Chondrocyte (in vitro differentiated cells): ENCODE measurements at places on chromosomes 7 and 10. TPM values are rescaled to one million over a fixed set of nuclear protein-coding genes. Genes with fewer than 3 reads are reported as not detected.

GRCh38 chr7:90232430-90232829, 12.5 kb upstream of the CFAP69 start:
- no peak overlapping the region for H3K4me3 ChIP-seq
- no peak overlapping the region for H3K27ac ChIP-seq
- H3K36me3 ChIP-seq: no peaks in the 10 kb centered on the region
- H3K27me3 ChIP-seq: peaks cover 33% of the 10 kb centered on the region

Gene OR2A7
- total RNA-seq: 0.68 to 1.00 TPM (median 0.92 TPM) in 3 replicates

DNA sequence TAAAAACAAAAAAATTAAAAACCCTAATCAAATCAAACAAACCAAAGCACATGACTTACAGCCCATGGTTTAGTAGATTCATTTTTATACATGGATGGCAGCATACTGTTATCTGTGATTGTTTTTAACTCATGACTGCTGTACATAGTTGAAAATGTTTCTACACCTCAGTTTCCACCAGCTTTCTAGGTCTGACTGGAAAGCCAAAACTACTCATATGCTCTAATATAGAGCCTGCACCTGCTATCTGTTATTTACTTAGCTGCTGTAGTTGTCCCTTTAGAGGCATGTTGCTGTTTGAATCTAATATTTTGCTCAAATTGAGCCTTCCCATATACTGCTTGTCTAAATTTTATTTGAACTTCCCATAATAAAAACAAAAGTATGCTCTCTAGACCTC, 289.9 kb upstream of the LRRN3 start:
- H3K4me3 ChIP-seq: no peak overlapping the region
- no peaks in the 10 kb centered on the region for H3K36me3 ChIP-seq
- H3K27ac ChIP-seq: no peak overlapping the region
- H3K4me1 ChIP-seq: peaks cover 4% of the 10 kb centered on the region
- H3K27me3 ChIP-seq: no peaks in the 10 kb centered on the region

DNA sequence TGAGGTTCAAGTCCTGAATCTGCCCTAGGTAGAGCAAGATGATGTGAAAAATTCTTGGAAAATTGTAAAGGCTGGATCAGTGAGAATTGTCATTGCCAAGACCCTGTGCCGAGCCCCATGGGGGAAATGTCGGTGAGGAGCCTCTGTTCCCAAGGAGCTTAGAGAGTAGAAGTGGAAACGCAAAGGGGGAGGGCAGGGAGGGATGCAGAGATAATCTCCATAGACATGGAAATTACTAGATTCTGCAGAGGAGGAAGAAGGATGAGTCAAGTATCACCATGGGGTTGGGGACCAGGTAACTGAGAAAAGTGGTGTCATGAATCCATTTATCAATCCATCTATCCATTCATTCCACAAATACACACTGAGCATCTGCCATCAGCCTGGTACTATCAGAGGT, 26.0 kb downstream of the DUSP5 start:
- H3K36me3 ChIP-seq: no peaks in the 10 kb centered on the region
- no peak overlapping the region for H3K4me3 ChIP-seq
- H3K27me3 ChIP-seq: no peaks in the 10 kb centered on the region
- no peak overlapping the region for H3K27ac ChIP-seq
- no peak for DNase-seq
- peaks cover 35% of the 10 kb centered on the region for H3K4me1 ChIP-seq

GRCh38 chr10:13862546-13863233, 275.9 kb downstream of the PRPF18 start:
- no peak overlapping the region for H3K27ac ChIP-seq
- H3K4me1 ChIP-seq: peaks cover 59% of the 10 kb centered on the region
- no peak for DNase-seq

Gene FOXI2
- total RNA-seq: not detected in 3 replicates

Gene NEBL
- total RNA-seq: 1.8 to 2.4 TPM (median 2.0 TPM) in 3 replicates

DNA sequence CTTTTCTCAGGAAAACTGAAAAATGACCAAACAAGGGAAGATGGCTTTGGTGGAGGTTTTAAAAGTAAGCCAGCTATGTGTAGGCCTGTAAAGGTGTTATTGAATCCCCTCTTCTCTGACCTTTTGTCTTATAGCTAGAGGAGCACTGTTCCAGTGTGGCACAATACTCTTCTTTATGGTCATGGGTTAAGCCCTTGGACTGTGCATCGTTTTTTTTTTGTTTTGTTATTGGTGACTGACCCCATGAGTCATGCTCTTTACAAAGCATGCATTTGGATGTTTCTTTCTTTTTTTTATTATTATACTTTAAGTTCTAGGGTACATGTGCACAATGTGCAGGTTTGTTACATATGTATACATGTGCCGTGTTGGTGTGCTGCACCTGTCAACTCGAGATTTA, 19.6 kb upstream of the FAM25A start:
- H3K27me3 ChIP-seq: no peaks in the 10 kb centered on the region
- H3K4me1 ChIP-seq: peaks cover 8% of the 10 kb centered on the region
- H3K27ac ChIP-seq: no peak overlapping the region

- no peak overlapping the region for H3K27ac ChIP-seq
- no peaks in the 10 kb centered on the region for H3K27me3 ChIP-seq
- no peak for DNase-seq
- H3K4me1 ChIP-seq: peaks cover 33% of the 10 kb centered on the region
- no peaks in the 10 kb centered on the region for H3K36me3 ChIP-seq
- H3K4me3 ChIP-seq: peak overlapping the region; percentile 3
These were observed 1.7 kb upstream of the ST7 start for GRCh38 chr7:116951366-116952292.

Gene ACBD5
- total RNA-seq: 20.6 to 24.7 TPM (median 24.6 TPM) in 3 replicates

DNA sequence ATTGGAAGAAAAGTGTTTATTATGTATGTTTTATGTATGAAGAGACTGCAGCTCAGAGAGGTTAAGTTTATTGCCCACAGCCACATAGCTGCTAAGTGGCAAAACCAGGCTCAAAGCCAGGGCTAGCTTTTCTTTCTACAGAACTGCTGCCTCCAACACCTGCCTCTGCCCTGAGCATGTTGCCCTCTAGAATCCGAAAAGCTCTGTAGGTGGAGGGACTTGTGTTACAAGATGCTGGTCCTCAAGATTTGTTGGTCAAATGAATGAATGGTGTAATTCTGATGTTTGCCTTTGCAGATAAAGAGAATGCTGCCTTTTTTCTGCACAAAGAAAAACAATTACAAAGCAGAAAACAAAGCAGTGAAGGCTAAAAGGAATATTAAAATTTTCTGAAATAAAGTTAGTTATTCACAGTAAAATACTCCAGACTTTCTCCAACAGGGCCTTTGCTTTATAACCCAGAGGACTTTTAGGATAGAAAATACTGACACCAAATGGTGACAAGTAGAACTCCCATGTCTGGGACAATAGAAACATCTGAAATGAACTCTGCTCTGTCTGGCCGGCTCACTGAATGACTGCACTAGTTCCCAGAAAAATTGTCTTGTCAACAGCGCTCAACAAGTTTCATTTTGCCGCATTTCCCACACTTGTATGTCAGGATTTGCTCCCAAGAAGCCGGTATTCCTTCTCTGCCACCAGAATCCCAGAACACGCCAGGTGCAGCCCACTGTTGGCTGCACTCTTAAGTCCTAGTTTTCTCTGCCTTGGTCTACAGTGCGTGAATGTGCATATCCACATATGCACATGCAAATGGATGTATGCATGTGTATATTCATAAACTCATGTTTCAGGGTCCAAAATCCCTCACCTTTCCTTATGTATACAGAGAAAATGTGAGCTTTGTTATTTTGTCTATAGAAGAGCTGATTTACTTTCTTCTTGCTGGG, 11.0 kb upstream of the DNTT start:
- H3K36me3 ChIP-seq: no peaks in the 10 kb centered on the region
- peaks cover 2% of the 10 kb centered on the region for H3K4me1 ChIP-seq
- no peak for DNase-seq
- H3K27me3 ChIP-seq: peaks cover 36% of the 10 kb centered on the region
- H3K4me3 ChIP-seq: no peak overlapping the region

Gene ZNF804B
- total RNA-seq: not detected in 3 replicates

DNA sequence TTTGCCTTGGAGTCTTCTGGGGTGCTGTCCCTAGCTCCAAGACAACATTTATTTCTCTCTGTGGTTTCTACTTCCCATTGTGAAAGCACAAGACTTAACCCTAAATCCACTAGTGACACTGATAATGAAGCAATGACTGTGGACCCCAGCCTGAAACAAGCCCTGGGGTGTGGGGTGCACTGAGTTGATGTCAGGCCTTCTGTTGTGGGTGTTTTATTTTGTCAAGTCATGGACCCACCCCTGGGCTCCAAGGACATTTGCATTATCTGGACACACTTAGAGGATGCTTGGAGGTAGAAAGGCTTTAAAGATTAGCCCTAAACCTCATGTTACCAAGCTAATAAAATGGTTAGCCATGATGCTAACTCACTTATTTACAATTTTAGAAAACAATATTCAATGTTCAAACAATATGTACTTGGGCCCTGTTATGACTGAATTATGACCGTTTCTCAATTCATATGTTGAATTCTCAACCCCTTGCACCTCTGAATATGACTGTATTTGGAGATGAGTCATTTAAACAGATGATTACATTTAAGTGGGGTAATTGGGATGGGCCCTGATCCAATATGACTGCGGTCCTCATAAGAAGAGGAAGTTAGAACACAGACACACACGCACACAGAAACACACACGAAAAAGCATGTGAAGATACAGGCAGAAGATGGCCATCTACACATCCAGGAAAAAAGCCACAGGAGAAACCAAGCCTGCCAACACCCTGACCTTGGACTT, 137.2 kb upstream of the IGFBP3 start:
- H3K27ac ChIP-seq: no peak overlapping the region
- no peak for DNase-seq
- H3K4me3 ChIP-seq: no peak overlapping the region

- no peak overlapping the region for H3K4me3 ChIP-seq
- peaks cover 12% of the 10 kb centered on the region for H3K36me3 ChIP-seq
- no peak for DNase-seq
- peaks cover 18% of the 10 kb centered on the region for H3K4me1 ChIP-seq
- H3K27me3 ChIP-seq: no peaks in the 10 kb centered on the region
- no peak overlapping the region for H3K27ac ChIP-seq
These were observed 4.2 kb downstream of the CLDN12 start for GRCh38 chr7:90407484-90407821.

GRCh38 chr10:117260084-117260483, 19.2 kb downstream of the SLC18A2 start:
- DNase-seq: no peak
- peaks cover 44% of the 10 kb centered on the region for H3K27me3 ChIP-seq
- H3K4me3 ChIP-seq: no peak overlapping the region
- peaks cover 4% of the 10 kb centered on the region for H3K4me1 ChIP-seq
- no peak overlapping the region for H3K27ac ChIP-seq
- no peaks in the 10 kb centered on the region for H3K36me3 ChIP-seq

DNA sequence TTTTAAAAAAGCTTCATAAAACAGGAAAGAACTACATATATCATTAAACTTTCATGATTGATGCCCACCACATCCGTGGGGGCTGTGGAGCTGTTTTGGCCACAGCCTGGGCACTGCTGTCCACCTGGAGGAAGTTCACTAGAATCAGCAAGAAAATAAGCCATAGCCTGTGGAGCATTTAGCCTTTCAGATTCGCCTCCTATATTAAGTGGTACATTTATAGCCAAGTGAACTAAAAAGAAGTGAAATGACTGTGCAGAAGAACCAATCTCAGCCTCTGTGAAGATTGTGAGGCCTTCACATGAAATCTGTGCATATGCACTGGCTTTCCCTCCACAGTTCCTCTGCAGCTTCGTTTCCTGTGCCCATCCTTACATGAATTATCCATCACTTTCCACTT, 23.5 kb downstream of the WNT16 start:
- H3K27me3 ChIP-seq: no peaks in the 10 kb centered on the region
- peaks cover 16% of the 10 kb centered on the region for H3K36me3 ChIP-seq
- H3K4me1 ChIP-seq: no peaks in the 10 kb centered on the region
- no peak overlapping the region for H3K4me3 ChIP-seq

DNA sequence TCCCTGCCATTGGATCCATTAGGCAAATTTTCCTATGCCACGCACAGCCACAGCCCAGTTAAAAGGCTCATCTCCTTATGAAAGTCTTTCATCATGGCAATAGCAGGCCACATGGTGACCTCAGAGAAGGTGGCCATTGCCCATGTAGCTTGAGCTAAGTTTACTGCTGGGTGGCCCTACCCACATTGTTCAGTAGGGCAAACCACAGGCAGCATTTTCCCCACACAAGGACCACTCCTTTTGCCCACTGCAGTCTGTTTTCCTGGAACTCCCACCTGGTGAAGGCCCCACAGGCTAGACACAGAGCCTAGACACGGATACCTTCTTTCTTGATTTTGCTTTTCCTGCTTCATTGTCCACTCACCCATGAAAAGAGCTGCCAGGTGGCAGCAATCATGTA, 101.5 kb upstream of the NPVF start:
- H3K4me3 ChIP-seq: no peak overlapping the region
- H3K27ac ChIP-seq: no peak overlapping the region

- H3K36me3 ChIP-seq: no peaks in the 10 kb centered on the region
- no peak for DNase-seq
- no peak overlapping the region for H3K27ac ChIP-seq
- no peak overlapping the region for H3K4me3 ChIP-seq
These were observed 366.6 kb upstream of the ZMIZ1 start for GRCh38 chr10:78702186-78702585.

GRCh38 chr10:3980660-3981059, 195.7 kb upstream of the KLF6 start:
- no peak overlapping the region for H3K4me3 ChIP-seq
- H3K36me3 ChIP-seq: peaks cover 5% of the 10 kb centered on the region
- no peak for DNase-seq
- no peak overlapping the region for H3K27ac ChIP-seq
- H3K27me3 ChIP-seq: no peaks in the 10 kb centered on the region

GRCh38 chr10:99843310-99843709, 60.9 kb downstream of the ABCC2 start:
- DNase-seq: no peak
- H3K4me1 ChIP-seq: peaks cover 12% of the 10 kb centered on the region
- no peak overlapping the region for H3K27ac ChIP-seq
- no peak overlapping the region for H3K4me3 ChIP-seq

GRCh38 chr10:30178356-30178964, 119.1 kb upstream of the JCAD start:
- H3K4me1 ChIP-seq: peaks cover 28% of the 10 kb centered on the region
- DNase-seq: peak; percentile 38
- H3K4me3 ChIP-seq: no peak overlapping the region
- no peak overlapping the region for H3K27ac ChIP-seq

- no peaks in the 10 kb centered on the region for H3K4me1 ChIP-seq
- no peaks in the 10 kb centered on the region for H3K36me3 ChIP-seq
- no peak for DNase-seq
- no peaks in the 10 kb centered on the region for H3K27me3 ChIP-seq
These were observed 76.7 kb downstream of the SFMBT2 start for GRCh38 chr10:7333961-7334641.

Gene CNTNAP2
- total RNA-seq: 0.27 to 1.2 TPM (median 0.36 TPM) in 3 replicates

GRCh38 chr10:70337201-70337651, 45.2 kb downstream of the LRRC20 start:
- peak; percentile 29 for DNase-seq
- H3K36me3 ChIP-seq: peaks cover 9% of the 10 kb centered on the region
- peaks cover 6% of the 10 kb centered on the region for H3K4me1 ChIP-seq

DNA sequence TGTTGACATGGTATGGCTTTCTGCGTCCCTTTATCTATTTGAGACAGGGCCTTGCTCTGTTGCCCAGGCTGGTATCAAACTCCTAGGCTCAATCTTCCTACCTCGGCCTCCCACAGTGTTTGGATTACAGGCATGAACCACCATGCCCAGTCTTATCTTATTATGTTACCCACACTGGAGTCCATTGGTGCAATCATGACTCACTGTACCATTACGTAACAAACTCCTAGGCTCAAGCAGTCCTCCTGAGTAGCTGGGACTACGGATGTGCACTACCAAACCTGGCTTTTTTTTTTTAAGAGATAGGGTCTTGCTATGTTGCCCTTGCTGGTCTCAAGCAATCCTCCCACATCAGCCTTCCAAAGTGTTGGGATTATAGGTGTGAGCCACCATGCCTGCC, 66.7 kb downstream of the CCDC3 start:
- no peaks in the 10 kb centered on the region for H3K27me3 ChIP-seq
- no peak for DNase-seq
- H3K36me3 ChIP-seq: peaks cover 3% of the 10 kb centered on the region
- H3K4me3 ChIP-seq: no peak overlapping the region
